Femur (tissue), 1 donor: ENCODE measurements at places on chromosomes 6 and 20.

GRCh38 chr6:90483956-90484355 lies 102.9 kb downstream of the MAP3K7 start:
- DNase-seq: no peak

- DNase-seq: no peak
These were observed 103.2 kb downstream of the TOX2 start for GRCh38 chr20:44017905-44018258.

DNA sequence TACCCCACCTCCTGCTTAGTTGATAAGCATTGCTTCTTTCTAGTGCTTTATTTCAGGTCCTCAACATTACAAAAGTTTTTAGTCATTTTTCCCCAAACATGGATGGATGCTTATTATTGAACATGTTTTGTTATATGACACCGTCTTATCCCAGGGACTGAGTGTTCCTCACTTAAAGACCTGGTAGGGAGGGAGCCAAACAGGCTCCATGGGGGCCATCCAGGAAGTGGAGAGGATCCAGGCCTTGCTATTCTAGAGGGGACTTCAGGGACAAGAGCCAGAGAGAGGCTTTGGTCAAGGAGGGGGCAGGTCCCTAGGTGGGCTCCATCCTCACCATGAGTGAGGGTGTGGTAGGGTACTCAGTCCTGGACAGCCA lies 7.4 kb downstream of the SLC32A1 start:
- no peak for DNase-seq

DNA sequence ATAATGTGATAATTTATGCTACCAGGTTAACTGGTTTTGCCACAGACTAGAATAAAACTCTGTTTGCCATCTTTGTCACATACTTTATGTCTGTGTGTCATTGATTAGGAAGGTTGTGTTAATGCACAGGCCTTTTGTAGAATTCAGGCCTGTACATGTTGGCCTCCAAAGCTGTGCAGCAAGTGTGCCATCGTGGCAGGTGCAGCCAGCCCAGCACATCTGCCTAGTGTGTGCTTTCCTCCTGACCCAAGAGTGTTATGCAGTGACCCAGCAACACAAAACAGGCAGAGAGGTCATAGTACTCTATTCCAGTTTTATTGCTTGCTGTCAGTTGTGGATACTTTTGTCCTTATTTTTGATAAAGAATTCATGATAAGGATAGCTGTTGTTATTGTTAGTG lies 3.7 kb downstream of the MAP3K4 start:
- no peak for DNase-seq

GRCh38 chr6:288866-289265 lies 3.4 kb upstream of the DUSP22 start:
- no peak for DNase-seq

- DNase-seq: no peak
These were observed 90.5 kb upstream of the SAMD5 start for GRCh38 chr6:147417954-147418353.

GRCh38 chr6:1930356-1930755 lies 315.0 kb downstream of the GMDS start:
- no peak for DNase-seq

GRCh38 chr6:134432036-134432435 lies 114.1 kb upstream of the SGK1 start:
- no peak for DNase-seq

DNA sequence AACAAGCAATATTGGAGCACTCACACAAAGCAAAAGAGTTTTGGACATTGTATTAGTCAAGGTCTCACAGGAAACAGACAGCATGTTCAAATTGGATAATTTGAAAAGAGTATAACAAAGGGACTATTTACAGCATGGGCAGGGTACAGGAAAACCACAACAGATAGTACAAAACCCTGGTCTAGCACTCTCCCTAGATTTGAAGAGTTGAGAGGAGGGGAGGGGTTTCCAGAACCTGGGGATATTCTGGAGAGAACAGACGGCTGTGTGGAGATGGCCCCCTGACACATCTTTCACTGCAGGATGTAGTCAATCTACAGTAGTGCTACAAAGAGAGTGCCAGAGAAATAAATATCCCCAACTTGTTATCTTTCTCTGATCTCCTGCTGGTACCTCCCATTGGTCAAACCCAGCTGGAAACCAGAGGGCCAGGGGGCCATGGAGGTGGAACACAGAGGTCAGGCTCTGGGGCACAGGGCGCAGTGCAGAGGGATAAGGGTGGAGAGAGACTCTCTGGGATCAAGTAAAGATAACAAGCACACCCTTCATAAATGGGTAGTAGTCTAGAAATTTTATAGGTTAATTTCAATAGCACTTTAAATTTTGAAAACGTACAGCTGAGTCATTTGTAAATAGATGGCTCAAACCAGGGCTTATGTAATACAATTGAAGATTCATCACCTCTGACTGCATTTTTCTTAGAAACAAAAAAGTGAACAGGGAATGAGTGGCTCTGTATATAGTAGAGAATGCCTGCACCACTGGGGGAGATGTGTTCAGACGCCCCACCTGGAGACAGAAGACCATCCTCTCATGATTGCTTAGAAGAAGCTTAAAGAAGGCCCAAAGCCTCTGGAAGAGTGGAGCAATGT lies 25.7 kb downstream of the RCAN2 start:
- DNase-seq: no peak

DNA sequence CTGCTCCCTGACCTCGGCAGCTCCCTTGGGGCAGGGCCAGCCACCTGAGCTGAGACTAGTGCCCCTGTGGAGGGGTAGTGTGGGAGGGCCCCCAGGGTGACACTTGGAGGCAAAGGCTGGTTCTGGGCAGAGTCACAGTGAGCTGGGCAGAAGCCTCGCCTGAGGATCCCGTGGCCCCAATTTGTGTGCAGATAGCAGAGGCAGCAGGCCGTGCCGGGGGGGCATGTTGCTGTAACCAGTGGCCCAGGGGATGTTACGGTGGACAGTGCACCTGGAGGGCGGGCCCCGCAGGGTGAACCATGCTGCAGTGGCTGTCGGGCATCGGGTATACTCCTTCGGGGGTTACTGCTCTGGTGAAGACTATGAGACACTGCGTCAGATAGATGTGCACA lies 2.9 kb downstream of the KLHDC3 start:
- DNase-seq: no peak

DNA sequence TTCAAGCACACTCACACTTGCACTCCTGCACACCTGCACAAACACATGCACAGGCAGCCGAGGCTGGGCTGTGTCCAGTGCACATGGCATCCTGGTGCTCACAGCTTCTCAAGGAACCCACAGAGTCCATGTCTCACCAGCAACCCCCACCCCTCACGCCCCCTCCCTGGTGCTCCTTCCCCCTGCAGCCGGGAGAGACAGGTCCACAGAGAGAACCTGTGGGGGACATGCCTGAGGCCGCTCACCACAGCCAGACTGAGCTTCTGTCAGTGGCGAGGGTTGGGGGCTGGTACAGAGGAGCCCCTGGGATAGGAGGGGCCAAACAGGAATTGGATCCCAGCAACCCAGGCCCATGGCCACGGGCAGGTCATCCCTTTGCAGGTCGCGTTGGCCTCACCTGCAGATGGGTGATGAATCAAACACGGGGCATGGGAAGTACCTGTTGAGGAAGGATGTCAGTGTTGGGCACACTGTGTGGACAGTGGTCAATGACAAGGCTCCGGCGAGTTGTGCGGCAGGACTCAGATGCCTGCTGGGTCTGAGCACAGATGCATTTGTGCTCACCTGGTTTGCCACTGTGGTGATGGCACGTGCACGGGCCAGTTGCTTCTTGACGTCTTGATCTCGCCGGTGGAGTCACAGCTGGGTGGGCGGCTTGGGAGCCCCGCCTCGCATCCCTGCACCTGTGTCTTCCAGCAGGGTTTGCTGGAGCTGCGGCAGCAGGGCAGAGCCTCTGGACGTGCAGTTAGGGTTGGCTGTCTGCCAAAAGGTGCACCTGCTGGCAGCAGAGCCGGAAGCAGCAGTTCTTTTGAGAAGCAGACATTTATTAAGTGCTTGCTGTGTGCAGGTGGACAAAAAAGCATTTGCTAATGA lies 113.0 kb downstream of the ERMARD start:
- DNase-seq: peak; percentile 20

- DNase-seq: no peak
These were observed 42.8 kb downstream of the SLC52A3 start for GRCh38 chr20:725491-725890.

- DNase-seq: no peak
These were observed 5.2 kb upstream of the MRAP2 start for GRCh38 chr6:84028350-84028749.

- DNase-seq: no peak
These were observed 41.2 kb downstream of the EIF2S2 start for GRCh38 chr20:34070859-34071258.

GRCh38 chr6:40550202-40551101 lies 36.7 kb downstream of the LRFN2 start:
- DNase-seq: no peak

- no peak for DNase-seq
These were observed 83.8 kb downstream of the IRF4 start for GRCh38 chr6:475314-475713.

GRCh38 chr20:32562495-32562911 lies 22.6 kb downstream of the NOL4L start:
- DNase-seq: no peak

DNA sequence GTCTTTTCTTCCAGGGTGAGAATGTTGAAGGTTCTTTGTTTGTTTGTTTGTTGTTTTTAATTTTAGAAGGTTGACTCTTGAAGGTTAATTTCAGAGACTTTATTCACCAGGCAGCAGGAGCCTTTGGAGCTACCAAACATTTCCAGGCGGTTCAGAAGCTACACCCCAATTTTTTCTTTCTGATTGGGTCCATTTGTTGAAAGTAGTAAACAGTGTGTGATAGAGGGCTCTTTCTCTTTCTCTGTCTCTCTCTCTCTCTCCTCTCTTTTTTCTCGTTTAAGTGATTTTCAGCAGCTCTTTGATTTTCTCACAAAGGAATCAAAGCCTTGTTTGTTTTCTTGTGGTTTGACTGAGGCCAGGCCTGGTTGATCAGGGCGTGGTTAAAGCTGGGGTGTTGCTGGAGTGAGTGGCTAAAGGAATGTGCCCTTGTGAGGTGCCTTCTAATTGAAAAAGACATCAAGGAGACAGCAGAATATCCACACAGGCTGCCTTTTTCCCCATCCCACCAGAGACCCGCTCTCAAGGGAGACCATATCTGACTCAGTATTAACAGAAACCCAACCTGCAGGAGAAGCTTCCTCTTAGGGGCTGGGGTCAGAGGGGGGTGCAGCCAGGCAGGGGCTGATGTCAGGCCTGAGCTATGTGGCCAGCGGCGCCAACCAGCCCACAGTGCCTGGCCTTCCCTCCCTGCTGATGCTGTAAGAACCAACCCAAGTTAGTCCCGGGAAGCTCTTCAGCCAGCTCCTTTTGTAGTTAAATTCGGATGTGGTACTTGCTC lies 40.4 kb upstream of the NAA20 start:
- peak; percentile 68 for DNase-seq

- DNase-seq: no peak
These were observed 9.6 kb downstream of the IGF2R start for GRCh38 chr6:159978291-159979135.

- no peak for DNase-seq
These were observed 81.6 kb upstream of the SNX9 start for GRCh38 chr6:157741321-157741947.

DNA sequence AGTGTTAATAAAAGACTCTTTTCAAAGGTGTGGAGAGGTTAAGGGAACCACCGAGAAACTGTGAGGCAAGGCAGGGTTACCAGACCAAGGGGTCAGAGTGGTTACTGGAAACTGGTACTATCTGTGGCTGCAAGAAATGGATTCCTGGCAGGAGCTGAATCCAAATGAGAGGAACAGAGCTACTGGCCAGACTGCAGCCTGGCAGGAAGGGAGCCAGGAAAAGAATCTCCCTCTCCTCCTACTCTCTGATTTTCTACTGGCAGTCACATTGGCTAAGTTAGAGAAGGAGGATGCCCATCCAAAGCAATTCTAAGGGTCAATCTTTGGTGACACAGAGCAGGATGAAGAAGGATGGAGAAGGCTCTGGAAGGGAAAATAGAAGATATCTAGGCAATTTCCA lies 211.5 kb downstream of the GRM1 start:
- DNase-seq: no peak

DNA sequence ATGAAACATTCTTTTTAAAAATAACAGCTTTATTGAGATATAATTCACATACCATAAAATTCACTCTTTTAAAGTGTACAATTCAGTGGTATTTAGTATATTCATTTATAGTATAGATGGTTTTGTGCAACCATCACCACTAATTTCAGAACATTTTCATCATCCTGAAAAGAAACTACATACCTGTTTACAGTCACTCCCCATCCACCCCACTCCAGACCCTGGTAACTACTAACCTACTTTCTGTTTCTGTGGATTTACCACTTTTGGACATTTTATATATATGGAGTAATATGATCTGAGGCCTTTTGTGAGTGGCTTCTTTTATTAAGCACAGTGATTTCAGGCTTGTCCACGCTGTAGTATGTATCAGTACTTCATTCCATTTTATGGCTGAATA lies 2.5 kb upstream of the TMEM217 start:
- DNase-seq: no peak

- no peak for DNase-seq
These were observed 78.3 kb downstream of the STXBP5 start for GRCh38 chr6:147282566-147282959.

- DNase-seq: no peak
These were observed 63.5 kb upstream of the SMIM29 start for GRCh38 chr6:34312259-34312658.

- DNase-seq: no peak
These were observed 40.3 kb downstream of the GPX5 start for GRCh38 chr6:28565823-28566526.

DNA sequence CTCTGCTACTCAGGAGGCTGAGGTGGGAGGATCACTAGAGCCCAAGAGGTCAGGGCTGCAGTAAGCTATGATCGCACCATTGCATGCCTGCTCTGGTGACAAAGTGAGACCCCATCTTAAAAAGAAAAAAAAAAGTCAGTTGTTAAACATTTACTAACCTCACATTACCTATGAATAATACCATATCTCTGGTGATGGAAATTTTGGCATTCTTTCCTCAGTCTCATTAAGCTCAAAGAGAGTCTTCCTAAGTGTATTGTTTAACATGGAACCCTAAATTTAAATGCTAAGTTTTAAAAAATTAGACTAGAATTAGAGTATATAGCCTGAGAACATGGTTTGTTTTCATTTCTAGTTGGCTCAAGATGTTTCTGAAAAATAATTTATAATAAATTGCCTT lies 11.3 kb upstream of the BFSP1 start:
- DNase-seq: no peak

DNA sequence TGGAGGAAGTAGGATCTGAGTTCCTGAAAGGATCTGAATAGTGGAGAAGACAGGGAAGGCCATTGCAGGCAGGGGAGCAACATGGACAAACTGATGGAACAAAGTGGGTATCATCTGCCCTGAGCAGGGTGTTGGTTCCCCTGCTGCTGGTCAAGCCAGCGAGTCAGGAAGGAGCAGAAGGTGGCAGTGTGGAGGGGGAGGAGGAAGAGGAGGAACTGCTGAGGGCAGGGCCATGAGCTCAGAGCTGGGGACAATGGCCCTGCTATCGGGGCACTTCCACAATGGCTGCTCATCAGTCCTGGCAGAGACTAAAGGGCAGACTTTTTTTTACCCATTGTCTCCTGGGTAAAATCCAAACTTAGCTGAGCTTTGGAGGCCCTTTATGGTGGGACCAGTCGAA lies 13.6 kb downstream of the CNBD2 start:
- no peak for DNase-seq

GRCh38 chr6:147136057-147136456 lies 68.2 kb upstream of the STXBP5 start:
- no peak for DNase-seq
